ENCODE measurements at places on chromosomes 2 and 18.

GRCh38 chr2:76870011-76870410 lies 652.2 kb downstream of the LRRTM4 start:
- DNase-seq = no peak

GRCh38 chr2:11680182-11680900 lies 10.3 kb upstream of the NTSR2 start:
- no peak for DNase-seq

- no peak for DNase-seq
These were observed 190.0 kb downstream of the CYRIA start for GRCh38 chr2:16475586-16475985.

DNA sequence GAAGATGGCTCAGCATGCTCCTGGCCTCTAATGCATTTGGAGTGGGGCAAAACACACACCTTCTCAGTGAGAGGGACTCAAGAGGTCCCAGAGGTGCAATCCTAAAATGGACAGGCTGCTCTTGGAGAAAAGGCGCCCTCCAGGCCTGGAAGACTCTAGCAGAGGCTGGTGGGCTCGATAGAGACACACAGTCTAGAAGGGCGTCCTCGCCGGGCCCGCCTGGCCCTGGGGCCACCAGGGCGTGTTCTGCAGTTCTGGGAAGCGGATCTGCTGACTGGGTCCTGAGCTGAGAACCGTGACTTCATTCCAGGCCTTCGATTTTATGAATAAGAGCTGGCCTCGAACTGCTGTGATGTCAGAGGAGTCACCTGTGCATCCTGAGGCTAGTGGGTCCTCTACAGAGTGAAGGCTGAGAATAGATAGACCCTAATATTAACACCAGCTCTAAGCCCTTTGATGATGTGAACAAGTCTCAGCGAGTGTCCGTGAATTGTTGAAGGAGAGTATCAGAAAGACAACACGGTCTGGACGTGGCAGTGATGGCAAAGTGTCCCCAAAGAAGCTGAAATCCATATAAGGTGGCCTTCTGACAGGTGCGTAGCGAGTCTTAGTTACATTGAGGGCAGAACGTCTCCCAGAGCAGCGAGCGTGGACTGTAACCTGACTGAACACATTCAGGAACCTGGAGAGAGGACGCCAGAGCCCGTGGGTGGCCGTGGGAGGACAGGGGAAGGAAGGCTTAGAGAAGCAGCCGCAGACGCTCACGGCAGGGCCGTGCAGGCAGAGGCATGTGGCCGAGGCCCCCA lies 136.9 kb downstream of the PTGR3 start:
- DNase-seq = no peak

DNA sequence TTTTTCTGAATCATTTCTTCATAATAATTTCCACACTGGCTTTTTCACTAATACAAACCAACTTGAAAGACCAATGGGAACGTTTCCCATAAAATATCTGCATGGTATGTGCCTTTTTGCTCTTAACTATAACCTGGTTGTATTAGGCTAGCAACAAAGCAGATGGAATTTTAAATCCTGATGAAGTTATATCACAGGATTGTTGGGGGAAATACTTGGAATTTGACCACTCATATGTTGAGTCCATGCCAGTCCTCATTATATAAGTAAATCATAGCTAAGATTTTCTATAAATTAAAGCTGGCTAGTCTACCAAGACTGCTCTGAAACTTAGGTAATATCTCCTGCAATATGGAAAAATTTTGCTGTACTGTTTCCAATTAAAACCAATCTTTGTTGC lies 99.5 kb downstream of the TANC1 start:
- DNase-seq = no peak
